T follicular helper cell (primary cell): ENCODE measurements at places on chromosomes 2 and 18.

DNA sequence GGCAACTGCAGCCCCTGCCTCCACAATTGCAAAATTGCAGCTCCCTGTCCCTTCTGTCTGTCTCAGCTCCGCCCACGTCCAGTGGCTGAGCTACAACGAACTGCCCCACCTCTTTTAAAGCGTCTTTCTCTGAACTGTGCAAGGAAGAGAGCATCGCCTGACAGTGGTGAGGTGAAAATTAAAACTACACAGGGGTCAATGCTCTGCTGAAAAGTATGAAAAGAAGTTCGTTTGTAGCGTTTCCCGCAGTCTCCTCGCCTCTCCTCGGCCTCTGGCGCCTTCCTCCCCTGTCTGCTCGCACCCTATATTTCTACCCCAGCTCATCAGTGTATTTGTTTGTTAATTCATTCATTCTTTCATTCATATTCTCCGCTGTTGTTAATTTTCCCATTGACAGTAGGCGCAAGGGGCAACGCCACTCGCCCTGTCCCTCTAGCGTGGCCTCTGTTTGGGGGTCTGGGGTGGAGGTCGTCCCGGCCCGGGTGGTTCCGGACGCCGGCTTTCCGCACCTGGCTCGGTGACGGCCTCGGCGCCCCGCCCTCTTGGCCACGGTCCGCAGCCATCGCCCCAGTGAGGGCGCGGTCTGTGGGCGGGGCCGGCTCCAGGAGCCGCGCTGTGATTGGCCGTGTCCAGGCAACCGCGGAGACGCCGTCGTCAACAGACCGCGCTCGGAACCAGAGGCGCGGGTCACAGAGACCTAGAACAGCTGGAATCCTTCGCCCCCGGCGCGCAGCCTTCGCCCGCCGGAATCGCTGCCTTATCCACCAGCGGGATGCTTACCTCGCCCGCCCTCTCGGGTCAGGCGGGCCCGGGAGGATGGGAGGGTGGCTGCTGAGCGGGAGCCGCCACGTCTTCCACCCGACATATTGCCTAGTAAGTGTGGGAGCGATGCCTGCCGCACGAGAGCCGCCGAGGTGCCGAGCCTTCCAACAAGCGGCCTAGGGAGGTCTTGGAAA is at the start of gene VWA3B:
Gene VWA3B, plus strand, starts transcription at position 677 of the 956 bp plus-strand sequence. CDS start 5,926 bp downstream, outside the sequence.
- no peak for DNase-seq

DNA sequence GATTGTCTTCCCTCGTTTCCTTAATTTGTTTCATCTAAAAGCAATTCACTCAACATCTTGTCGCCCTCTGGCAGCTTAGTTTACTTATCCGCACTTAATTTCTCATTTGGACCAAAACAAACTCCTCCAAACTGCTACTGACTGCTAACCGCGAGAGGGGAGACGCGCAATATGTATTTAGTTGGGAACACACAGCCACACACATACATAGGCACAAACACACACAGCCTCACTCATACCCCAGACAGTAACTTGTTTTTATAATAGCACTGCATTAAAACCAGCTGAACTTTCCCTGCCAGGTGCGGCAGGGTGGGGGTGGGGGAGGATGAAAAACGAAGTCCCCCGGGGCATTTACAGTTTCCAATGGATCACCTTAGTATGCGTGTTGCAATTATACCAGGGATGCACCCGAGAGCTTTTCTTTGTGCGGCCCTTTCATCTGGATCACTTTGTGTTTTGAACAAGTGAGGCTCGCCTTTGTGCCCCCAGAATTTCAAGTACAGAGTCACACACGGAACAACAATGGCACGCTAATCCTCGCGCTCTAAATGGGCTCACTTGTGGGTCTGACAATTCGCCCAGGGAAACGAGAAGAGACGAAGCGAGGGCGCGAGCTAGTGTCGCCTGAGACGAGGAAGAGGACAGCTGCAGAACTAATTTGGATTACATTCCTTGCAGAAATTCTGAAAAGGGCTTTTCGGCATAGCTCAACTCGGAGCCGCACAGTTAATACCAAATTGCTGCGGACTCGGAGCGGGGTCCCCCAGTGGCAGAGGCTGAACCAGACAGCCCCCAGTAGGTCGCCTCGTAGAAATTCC is 2.4 kb downstream of the ERBB4 start:
- DNase-seq = no peak

DNA sequence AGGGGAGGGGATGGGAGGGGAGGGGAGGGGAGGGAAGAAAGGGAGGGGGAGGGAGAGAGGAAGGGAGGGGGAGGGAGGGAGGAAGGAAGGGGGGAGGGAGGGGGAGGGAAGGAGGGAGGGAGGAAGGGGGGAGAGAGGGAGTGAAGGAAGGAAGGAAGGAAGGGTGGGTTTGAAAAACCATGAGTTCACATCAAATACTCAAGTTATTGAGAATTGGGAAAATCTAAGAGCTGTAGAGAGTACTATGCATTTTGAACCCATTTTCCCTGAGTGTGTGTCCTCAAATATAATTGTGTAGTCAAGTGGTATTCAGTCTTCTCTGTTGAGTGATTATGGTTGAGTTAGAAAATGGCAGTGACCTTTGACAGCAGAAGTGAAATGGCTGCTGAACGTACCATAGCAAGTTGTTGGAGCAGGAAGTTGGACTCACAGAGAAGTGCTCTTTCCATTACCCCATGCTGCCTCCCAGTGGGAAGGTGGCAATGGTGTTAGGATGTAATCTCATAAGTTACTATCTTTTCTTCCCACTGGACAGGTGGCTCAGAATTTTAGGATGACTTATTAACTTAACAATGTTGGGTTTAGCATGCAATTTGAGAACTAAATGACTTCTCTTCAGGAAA is 214.6 kb downstream of the SETBP1 start:
- DNase-seq = no peak

GRCh38 chr18:62578980-62579511 is 56.2 kb downstream of the ZCCHC2 start:
- no peak for DNase-seq

DNA sequence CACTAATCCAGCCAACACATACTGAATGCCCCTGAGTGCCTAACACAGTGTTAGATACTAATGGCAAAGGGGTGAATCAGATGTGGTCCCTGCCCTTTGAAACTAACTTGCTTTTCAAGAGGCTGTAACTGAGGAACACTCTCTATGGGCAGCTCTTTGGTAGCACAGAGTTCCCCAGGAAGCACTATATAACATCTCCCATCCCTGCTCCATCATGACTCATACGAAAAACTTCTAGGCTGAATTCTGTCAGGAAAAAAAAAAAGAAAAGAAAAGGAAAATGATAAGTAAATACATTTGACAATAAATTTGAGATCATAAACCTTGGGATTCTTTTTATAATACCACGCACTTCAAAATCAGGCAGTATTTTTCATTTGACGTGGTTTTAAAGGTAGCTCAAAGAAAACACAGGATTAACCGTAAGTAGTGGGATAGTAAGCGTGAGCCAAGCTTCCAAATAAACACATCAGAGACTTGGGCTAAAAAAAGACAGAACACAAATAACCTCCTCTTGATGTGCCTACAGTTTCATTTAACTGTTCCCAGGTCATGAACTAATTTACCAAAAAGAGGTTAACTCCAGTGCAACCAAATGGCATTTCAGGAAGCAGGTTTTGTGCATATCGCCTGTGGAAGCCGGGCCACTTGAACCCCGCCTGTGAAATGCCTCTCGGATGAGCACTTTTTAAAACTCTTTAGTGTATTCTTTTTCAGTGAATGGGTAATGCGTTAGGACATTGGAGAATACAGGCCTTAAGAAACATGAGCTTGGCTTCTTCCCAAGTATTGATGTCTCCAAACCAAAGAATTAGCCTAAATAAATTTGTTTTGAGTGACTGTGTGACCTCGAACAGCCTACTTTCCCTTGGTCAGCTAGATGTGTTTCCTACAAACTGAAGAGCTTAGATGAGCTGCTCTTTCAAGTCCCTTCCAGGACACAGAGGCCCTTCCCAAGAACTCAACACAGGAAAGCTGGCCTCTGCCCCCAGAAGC is 42.0 kb downstream of the RDH14 start:
- DNase-seq = no peak

GRCh38 chr2:144426981-144427479 is 92.9 kb downstream of the ZEB2 start:
- DNase-seq = no peak

DNA sequence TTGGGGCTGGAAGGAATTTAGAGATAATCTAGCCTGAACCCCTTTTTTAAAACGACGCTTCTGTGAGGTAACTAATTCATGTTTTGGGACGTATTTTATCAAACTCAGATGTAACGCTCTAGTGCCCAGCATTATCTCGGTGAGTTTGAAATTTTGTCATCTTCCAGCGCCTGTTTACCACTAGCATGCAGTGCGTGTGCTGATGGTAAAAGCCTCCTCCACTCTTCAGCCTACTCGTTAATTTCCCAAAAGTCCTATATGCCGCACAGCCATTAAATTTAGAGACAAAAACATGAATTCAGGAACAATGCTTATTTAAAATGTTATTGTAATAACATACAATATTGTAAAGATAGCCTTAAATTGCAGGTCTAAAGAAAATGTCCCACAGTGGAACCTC is 2.8 kb downstream of the ZCCHC2 start:
- no peak for DNase-seq

- DNase-seq = no peak
Measured at GRCh38 chr18:55381277-55381676, 206.7 kb downstream of the TCF4 start.

GRCh38 chr2:234974501-234975385 is 22.9 kb downstream of the SH3BP4 start:
- no peak for DNase-seq

DNA sequence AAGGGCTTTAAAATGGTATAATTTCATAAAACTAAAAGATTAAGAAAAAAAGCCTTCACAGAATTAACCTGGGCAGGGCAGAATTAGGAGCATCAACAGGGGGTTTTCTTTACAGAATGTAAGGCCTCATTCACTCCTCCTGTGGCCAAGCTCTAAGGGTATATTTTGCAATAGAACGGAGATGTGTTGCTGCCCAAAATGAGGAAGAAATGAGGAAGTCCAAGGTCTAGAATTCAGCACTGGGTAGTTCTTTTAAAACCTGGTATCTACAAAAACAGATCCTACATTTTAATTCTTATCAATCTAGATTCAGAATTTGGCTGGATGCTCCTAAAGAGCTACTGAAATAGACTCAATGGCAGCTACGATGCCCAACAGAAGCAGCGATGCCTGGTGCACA is 101.8 kb downstream of the AKAIN1 start:
- no peak for DNase-seq

DNA sequence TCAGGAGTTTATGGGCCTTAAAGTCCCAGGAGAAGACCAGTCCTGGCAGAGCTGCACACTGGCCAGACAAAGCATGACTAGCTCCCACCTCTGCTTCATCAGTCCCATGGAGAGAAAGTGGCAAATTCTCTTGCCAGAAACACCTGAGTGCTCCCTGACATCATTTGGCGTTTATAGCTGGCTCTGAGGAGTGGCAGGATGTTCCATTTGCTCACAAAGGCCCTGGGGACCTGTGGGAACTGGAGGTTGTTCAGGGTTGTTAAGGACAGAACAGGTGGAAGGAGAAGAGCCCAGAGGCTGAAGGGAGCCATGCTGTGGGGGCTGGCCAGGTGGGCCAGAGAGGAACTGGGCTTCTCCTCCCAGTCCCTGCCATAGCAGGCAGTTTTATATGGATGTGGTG is 56.1 kb downstream of the RPL37A start:
- no peak for DNase-seq

GRCh38 chr18:31446854-31447253 is 687 bp upstream of the DSG3 start:
- no peak for DNase-seq

DNA sequence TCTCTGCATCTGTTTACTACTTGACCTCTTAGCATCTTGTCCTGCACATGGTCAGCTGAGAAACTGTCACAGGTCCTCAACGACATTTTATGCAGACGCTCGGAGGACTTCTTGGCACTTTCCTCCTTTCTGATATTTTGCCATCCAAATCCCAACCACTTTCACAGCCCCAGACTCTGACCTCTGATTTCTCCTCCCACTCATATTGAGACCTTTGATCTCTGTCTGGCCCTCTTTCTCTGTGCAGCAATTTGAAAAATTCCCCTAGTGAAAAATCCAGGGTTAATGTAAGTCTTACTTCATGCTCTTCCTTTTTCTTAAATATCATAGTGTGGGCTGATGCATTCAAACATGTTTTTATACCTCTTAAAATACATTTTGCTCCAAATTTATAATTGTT is 273.8 kb downstream of the CCDC102B start:
- DNase-seq = no peak

GRCh38 chr2:151437630-151438029 is 27.9 kb downstream of the RIF1 start:
- no peak for DNase-seq

DNA sequence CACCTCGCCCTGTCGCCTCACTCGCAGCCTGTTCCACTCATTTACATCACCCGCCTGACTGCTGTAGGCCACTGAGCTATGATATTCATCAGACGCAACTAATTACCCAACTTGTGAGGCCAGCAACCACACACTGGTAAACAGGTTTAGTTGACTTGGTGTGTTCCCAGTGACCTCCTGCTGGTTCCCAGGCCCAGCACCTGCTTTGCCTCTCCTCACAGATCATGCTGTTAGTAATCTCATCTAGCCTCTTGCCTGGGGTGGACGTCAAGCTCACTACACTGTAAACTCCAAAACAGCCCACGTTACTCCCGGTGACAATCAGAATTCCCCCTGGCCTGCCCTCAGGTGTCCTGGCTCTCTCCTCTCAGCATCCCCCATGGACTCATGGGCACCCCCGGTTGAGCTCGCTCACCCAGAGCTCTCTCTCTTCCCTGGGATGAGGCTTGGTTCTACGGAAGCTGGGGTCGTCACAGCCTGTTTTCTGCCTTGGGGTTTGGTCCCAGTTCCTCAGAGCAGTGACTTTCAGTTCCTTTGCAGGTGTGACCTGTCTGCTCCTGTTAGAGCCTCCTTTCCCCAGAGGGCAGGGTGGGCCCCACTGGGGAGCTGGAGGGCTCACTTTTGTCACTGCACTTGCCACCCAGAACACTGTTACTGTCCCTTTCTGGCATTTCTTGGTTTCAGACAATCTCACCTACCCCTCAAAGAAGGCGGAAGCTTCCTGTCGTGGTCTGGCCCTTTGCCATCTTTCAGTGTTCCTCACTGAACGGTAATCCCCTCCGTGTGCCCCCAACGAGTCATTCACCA is 40.3 kb downstream of the INPP5D start:
- peak; percentile 22 for DNase-seq

- no peak for DNase-seq
Measured at GRCh38 chr2:33522576-33522975, 46.1 kb downstream of the RASGRP3 start.

DNA sequence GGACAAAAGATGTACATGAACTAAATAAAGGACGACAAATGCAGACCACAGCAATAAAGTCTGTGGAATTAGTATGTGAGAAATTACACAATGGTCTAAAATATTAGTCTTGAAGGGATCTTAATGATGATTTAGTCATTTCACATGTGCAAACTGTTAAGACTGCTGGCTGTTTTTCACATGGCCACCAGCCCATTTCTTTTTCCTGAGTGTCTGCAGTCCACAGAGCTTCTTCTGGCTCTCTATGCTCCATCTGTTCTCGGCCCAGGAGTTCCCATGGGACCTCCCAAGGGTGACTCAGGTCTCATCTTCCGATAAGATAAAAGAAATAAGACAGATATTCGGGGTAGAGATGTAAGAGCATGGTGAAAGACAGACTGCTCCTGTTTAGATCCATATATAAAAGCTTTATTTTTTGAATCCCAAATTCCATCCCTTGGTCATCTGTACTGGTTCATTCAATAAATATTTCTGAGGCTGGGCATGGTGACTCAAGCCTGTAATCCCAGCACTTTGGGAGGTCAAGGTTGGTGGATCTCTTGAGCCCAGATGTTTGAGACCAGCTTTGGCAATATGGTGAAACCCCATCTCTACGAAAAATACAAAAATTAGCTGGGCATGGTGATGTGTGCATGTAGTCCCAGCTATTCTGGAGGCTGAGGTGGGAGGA is 20.1 kb downstream of the IL1RL1 start:
- no peak for DNase-seq
